ENCODE measurements at places on chromosomes 3 and 15.

DNA sequence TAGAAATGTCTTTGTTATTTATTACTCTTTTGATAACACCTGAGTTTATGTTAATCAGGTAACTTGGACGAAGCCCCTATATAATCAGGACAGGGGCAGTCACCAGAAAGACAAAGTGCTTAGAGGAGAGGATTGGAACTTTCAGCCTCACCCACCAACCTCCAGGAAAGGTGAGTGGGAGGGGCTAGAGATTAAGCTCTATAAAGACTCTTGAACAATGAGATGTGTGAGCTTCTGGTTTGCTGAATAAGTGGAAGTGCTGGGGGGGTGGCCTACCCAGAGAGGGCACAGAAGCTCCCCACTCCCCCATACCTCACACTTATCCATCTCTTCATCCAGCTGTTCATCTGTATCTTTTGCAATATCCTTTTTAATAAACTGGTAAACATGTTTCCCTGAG lies 73.9 kb downstream of the TTBK2 start:
- no peak for DNase-seq

DNA sequence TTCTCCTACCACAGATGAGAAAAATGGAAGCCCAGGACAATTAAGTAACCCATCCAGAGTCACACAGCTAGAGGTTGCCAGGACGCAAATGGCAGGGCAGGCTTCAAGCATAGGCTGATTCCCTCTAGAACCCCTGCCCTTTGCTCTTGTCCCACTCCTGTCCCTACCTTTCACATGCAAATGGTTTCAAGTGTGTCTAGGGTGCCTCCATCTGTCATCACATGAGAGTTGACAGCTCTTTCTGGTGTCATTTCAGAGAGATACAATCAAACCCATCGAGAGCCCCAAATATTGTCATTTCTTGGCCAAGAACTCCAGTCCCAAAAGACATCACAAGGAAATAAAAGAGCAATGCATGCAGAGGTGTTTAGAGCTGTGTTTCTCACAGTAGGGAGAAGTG lies 23.7 kb downstream of the CCDC12 start:
- DNase-seq: no peak

GRCh38 chr15:60091157-60091556 lies 87.0 kb downstream of the FOXB1 start:
- no peak for DNase-seq

DNA sequence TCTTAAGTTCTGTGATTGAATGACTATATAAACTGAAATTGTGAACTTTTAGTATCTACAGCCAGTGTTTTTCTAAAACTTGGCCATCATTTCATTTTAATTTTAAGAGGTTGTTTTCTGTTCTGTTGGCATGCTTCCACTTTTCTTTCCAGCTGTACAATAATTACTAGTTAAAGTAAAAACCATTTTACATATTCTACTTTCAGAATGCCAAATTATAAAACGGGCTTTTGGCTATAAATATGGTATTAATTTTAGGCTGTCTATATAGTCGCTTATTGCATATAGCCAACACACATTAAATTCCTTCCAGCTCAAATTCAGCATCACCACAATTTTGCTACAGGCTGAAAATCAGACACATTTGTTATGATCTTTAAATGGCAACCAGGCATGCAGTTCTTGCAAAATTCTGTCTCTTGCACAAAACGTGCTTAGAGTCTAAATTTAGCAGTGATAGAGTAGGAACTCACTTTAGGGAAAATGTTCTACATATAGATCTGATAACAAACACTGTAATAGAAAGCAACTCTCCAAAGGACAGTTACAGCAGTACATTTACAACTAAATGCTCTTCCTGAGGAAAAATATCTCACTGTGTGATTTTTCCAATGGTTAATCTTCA lies 81.1 kb downstream of the BTD start:
- no peak for DNase-seq

- DNase-seq: no peak
These were observed 53.8 kb downstream of the UBE2E2 start for GRCh38 chr3:23256741-23257435.

GRCh38 chr3:146271180-146271579 lies 20.3 kb upstream of the PLSCR4 start:
- DNase-seq: no peak

- no peak for DNase-seq
These were observed 27.0 kb upstream of the TRPM1 start for GRCh38 chr15:31128477-31128876.

DNA sequence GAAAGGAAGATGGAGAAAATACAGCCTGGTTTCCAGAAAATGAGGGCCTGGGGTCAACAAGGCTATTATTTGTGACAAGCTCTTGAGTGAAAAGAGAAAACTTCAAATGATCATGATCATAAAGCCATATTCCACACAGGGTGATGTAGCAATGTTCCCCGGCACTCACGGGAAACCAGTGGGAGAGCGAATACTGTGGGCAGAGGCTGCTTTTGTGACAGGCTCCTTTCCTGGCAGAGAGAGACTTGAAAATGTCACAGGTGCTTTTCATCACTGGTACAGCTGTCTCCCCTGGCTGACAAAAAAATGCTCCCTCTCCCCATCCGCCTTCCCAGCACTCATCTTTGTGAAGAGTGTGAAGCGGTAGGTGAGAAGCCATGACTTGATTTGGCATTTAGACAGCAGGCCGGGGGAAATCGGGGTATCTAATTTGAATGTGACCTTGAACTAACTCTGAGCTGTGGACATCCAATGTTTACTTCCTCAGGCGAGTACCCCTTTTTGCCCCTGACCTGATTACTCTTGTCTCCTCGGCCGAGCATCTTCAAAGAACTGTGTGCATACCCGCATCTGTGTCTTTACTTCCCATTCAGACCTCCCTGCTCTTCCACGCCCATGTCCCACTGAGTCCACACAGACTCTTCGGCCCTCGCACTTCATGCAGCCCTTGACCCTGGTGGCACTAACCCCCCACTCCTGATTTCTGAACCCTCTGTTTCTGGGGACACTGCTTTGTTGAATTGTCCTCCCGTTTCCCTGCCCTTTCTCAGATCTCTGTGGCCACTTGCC lies 23.2 kb downstream of the CA12 start:
- DNase-seq: no peak

DNA sequence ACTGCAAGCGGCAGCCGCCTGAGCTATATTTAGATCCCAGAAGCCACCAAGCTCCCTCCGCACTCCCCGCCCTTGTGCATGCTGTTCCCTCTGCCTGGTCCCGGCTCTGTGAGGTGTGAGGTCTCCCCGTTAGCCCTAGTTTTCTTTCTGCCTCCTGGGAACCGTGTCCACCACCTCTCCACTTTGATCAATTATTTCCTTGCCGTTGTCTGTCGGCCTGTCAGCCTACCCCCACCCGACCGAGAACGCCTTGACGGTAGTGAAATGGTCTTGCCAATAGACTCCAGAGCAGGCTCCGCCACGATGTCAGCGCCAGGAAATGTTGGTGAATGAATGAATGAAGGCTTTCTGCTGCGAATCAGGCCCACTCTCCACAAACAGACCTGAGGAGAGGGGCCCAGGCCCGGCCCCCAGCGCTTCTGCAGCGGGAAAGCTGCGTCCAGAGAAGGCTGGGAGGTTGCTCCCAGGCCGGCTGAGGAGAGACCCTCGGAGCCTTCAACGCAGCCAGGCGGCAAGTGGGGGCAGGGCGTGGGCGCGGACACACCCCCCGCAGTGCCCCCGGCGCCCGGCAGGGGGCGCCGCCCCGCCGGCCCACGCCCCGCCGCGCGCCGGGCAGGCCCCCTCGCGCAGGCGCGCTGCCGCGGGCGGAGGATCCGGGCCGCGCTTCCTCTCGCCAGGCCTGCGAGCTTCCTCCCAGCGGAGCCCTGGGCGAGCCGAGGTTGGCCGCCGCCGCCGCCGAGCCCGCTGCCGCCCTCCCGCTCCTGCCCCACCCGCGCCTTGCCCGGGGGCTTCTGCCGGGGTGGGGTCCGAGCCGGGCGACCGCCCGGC lies at the start of gene CSK:
Gene CSK, plus strand, starts transcription at position 650 of the 828 bp plus-strand sequence. CDS start 16,218 bp downstream, outside the sequence.
- DNase-seq: peak; percentile 72

- no peak for DNase-seq
These were observed 814.5 kb downstream of the VGLL3 start for GRCh38 chr3:86176445-86176784.

DNA sequence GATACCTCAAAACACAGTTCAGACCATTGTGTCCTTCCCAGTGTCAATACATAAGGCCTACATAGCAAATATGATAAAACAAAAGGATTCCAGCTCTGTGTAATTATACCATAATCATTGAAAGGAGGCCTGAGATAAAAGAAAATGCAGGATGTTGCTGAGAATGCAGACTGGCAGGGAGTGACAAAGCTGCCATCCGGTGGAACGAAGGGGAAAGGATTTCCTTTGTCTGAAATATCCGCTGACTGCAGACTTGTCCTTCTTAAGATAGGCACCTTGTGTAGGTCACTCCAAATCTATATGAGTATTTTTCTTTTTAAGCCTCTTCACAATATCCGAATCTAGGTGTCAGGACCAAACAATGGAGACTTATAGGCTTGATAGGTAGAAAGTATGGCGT lies 108.0 kb downstream of the KCNH8 start:
- no peak for DNase-seq

- no peak for DNase-seq
These were observed 65.4 kb downstream of the GBE1 start for GRCh38 chr3:81696090-81696489.

- no peak for DNase-seq
These were observed 42.2 kb downstream of the C3orf38 start for GRCh38 chr3:88191872-88192409.

- no peak for DNase-seq
These were observed 40.6 kb upstream of the NMNAT3 start for GRCh38 chr3:139718415-139718814.

GRCh38 chr3:122979211-122979610 lies 48.4 kb downstream of the SEMA5B start:
- DNase-seq: no peak

DNA sequence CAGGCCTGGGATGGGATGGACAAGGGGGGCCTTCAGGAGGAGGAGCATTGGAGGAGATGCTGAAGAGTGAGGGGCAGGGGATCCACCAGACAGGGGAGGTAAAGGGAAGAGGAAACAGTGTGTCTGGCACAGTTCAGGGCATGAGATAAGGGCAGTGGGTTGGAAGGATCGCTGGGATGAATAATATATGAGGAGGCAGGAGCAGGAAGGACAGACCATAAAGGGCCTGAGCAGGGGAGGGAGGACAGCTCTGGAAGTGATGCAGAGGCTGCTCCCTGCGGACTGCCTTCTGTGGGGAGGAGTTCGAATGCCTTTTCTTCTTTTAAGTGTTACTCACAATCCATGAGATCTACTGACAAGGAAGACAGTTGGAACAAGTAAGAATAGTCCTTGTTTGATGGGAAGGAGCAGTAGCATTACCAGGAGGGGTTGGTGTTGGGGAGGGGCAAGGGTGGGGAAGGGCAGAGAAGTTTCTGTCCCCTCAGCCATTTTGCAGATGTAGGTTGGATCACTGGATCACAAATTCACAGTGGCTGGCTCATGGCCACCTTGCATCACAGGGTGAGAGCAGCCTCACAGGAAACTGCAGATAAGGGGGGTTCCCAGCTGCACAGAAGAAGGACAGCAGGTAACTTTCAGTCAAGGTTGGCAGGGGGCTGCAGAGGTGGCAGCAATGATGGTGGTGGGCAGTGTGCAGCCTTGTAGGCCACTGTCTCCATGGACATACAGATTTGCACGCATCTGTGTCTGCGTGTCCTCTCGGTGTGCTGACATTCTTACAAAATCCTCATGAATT lies 91.9 kb upstream of the SNRPN start:
- DNase-seq: no peak

GRCh38 chr3:43298292-43298691 lies 12.0 kb downstream of the SNRK start:
- no peak for DNase-seq

DNA sequence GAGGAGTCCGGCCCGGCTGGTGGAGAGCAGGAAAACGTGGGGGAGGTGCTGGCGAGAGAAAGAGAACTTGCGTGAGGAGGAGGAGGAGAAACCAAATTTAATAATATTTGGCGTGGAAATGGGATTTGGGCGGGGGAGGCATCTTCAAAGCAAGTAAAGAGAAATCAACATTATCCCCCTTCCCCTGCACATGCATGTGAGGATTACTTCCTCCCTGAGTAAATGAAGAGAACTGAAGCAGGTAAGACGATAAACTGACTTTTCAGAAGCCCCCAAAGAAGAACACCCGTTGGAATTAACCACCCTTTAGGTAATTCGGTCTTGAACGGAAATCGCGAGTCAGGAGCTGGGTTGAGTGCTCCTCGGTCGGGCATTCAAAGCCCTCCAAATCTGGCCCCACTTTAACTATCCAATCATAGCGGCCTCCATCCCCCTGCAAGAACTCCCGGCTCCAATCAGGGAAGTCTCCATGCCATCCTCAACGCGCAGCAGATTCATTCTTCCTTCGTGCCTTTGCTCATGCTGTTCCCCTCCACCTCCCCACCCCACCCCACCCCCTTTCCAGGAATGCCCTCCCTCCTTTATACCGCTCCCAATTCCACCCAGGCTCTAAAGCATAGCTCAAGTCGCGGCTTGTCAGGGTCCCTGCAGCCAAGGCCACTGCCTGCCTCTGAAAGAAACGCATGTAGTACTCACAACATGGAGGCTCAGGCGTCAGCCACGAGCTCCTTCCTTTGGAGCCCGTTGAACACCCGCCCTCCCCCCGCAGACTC lies 545 bp upstream of the RFX7 start:
- DNase-seq: peak; percentile 64

DNA sequence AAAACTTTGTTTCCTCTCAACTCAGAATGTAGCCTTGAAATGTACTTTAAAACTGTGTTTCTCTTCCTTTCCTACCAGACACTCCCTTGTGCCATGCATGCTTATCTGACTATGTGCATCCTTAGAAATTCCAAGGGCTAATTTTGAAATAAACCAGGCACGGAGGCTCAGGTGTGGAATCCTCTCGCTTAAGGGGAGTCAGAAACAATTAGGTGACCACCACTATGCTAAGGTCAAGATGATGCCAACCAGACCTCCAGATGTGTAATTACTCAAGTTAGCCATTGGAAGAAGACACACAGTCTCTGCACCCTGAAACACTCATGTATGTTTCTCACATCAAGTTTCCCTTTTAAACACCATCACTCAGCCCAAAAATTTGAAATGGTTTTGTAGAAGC lies 572.1 kb downstream of the VGLL3 start:
- DNase-seq: no peak

DNA sequence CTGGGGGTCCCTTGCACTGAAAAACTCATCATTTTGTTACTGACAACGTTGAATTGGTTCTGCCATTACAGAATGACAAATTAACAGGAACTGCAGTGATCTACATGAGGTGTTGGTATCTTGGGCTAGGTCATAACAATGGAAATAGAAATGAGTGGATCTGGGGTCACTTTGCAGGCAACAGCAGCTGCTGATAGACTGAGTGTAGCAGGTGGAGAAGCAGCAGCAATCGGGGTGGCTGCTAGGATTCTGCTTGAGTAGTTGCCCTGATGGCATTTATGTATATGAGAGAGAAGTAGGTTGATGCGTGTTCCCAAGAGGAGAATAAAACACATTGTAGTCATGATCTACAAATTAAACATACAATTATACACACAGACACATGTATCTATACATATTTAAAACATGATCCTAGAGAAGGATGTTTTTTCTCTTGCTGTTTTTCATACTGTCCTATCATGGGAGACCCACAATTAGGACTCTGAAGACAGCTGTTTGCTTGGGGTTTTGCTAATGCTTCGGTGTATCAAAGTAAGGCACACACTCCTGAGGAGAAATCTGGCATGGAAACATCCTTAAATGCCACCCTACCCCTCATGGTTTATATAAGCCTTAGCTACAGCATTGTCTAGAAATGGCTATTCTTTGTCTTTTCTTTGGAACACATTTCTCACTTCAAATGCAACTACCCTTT lies 15.8 kb upstream of the THBS1 start:
- no peak for DNase-seq
